ENCODE measurements at places on chromosomes 2 and 18.

GRCh38 chr2:184169366-184169765 lies 429.0 kb upstream of the ZNF804A start:
- DNase-seq: no peak

DNA sequence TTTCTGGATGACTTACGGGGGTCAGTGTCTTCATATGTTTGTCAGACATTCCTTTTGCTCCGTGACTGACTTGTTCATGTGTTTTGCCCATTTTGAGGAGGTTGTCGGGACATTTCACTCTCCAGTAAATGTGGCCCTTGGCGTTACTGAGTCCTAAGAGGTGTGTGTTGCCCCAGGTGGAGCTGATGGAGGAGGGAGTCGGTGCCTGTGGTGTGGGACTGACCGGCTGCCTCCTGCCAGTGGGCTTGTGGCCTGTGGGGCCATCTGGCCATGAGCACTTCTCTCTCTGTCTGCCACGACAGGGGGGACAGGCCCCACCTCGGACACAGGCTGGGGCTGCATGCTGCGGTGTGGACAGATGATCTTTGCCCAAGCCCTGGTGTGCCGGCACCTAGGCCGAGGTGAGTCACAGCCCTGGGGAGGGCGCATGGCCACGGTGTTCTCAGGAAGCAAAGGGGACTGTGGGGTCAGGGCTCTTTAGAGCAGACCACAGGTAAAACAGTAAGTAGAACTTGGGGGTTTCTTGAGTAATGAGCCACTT lies 15.8 kb downstream of the ATG4B start:
- DNase-seq: no peak

- no peak for DNase-seq
Measured at GRCh38 chr2:117481608-117482007, 332.9 kb upstream of the DDX18 start.

- DNase-seq: no peak
Measured at GRCh38 chr18:22471546-22472131, 53.9 kb upstream of the CTAGE1 start.

- DNase-seq: no peak
Measured at GRCh38 chr2:236107942-236108625, 60.1 kb downstream of the GBX2 start.

- DNase-seq: no peak
Measured at GRCh38 chr2:232623768-232624765, 9.3 kb upstream of the EFHD1 start.

DNA sequence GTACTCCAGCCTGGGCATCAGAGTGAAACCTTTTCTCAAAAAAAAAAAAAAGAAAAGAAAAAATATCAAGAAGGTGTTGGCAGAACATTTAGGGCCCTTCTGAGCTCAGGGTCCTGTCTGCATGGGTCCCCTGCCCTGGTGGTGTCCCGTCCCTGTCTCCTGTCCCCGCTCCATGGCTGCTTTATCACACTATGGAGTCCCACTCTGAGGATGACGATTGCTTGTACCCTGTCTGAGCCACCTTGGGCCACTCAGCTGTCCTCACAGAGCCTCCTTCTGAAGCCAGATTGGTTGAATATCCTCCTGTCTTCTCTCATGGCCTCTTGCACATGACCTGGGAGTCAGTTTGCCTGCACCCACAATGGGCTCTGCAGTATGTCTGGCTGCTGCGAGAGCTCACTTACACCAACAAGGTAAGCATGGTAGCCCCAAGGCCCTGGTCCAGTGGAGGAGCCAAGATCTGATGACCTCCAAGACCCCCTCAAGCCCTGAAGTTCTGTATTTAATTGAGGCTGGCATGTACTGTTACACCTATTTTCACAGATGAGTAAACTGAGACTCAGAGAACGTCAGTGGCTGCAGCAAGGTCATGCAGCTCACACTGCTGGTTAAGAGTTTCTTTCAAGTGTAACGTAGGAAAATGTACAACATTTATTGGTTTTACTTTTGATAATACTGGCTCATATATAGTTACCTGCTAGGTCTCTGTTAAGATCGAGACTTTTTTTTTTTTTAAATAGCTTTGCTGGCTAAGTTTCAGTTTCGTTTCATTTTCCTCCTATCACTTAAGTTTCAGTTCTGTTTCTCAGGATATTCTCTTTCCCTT lies 16.9 kb upstream of the ZCCHC2 start:
- no peak for DNase-seq

DNA sequence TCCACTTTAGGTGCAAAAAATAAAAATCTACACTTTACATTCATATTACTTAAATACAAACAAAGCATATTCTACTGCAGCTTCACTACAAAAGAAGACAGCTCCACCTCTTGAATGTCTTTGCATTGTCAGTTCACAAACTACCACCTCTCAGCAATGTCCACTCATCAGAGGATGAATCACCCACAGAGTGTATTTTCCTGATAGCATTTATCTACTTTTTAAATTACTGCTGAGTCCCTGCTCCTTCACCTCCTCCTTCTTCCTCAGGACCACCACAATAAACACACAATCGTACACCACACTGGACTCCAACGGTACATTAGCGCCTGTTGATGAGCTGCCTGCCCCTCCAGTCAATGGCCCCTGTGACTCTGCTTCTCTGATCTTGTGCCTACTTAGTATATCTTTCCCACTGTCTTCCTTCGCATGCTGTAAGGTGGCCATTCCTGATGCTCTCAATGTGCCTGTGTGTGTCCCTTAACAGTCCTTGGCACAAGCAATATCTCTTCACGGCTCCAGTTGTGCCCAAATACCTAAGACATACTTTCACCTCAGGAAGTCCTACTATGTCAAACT lies 120.9 kb downstream of the DHRS9 start:
- no peak for DNase-seq

DNA sequence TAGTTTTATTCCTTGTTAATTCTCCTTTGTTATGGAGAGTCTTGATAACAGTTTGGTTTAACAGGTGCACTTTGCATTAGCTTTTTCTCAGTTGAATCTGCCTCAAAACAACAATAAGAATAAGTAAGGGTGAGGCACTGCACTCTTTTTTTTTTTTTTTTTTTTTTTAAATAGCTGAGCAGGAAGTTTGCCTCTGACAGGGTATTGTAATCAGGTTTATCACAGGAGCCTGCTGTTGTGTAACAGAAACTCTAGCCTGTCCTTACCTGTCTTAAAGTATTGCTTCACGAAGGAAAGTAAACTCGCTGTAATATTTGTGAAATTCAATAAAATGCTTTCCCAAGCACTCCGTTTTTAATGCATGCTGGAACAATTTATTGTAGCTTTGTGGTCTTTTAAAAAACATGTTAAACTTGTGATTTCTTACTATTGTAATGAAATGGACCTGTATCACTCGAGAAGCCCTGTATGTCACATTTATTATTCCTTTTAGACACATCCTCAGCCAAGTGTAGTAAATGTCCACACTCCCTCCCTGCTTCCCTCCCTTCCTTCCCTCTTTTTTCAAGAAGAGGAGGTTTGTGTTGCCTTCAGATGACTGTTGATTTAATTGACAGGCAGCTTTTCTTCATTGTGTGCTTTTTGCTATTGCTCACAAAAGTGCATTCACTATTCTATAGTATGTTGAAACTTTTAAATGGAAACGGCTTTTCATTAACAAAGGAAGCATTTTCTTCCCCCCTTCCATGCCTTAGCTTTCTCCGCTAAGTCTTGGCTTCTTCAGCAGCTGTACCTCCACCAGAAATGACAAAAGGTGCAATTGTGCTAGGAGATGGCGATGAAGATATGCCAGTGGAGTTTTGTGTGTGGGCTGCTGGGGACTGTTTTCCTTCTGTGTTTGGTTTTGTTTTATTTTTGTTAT lies 52.7 kb downstream of the TAF1B start:
- DNase-seq: no peak

DNA sequence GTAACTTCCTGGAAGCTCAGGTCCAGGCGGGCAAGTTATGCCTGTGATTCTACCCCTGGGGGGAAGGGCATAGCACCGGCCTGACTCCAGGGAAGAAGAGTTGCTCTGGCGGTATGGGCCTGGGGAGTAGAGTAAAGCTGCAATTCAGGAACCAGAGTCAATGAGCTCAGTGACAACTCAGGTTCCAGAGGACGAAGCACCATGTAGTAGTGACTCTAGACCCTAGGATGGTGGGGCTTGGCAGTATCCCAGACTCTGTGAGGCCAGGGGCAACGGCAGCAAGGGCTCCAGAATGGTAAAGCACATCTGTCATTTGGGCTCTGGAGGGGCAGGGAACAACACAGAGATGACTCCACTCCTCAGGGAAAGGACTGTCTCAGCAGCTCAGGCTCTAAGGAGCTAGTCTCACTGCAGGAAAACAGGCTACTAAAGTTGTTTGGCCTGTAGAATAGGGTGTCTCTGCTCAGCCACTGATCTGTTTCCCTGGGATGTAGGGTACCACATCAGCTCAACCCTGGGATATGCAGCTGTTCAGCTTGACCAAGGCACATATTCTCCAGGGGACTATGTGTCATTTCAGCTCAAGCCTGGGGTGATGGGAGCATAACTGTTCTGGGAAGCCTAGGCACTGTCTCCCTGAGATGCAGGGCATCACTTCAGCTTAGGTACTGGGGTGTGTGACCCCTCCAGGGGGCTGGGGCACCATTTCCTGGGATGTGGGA lies 36.2 kb upstream of the RHOB start:
- no peak for DNase-seq

DNA sequence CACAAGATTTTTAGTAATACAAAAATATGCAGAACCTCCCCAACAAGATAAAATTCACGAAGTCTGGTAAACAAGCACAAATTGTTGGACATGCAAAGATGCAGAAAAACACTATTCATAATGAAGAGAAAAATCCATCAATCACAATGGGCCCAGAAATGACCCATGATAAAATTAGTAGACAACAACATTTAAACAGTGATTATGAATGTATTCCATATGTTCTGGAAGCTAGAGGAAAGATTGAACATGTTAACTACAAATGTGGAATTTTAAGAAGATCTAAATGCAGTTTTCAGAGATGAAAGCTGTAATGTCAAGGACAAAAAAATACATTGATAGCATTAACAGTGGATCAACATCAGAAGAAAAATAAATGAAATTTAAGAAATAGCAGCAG lies 243.3 kb upstream of the LINC00305 start:
- DNase-seq: no peak

GRCh38 chr2:236464140-236464539 lies 105.5 kb upstream of the ACKR3 start:
- DNase-seq: no peak

Measured in NCI-H526 (cell line).